ENCODE measurements at places on chromosomes 2 and 18.

- DNase-seq = no peak
Measured at GRCh38 chr2:96939415-96939814, 47.0 kb downstream of the FAM178B start.

GRCh38 chr2:162734866-162735265, 103.7 kb downstream of the KCNH7 start:
- DNase-seq = no peak

GRCh38 chr2:144859716-144860115, 339.8 kb upstream of the ZEB2 start:
- no peak for DNase-seq

- peak; percentile 35 for DNase-seq
Measured at GRCh38 chr2:49973917-49974368, 819.6 kb upstream of the FSHR start.

DNA sequence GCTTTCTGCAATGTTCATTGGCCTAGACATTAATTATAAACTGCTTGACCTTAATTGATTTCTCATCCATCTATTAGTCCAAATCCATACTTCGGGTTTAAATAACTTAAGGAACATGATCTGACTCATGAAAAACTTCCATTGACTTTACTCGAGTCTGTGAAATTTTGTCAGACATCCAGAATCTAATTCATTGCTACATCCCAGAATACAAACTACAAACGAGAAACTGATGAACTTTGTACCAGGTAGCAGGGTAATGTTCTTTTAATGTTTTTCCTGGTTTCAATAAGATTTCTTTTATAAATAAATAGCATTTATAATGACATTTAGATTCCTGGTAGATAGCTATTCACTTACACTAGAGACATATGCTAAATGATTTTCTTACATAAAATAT, 36.0 kb upstream of the IKZF2 start:
- no peak for DNase-seq

- no peak for DNase-seq
Measured at GRCh38 chr2:37449761-37450296, 105.4 kb downstream of the QPCT start.

- DNase-seq = no peak
Measured at GRCh38 chr18:75474332-75474731, 46.8 kb upstream of the SMIM21 start.

DNA sequence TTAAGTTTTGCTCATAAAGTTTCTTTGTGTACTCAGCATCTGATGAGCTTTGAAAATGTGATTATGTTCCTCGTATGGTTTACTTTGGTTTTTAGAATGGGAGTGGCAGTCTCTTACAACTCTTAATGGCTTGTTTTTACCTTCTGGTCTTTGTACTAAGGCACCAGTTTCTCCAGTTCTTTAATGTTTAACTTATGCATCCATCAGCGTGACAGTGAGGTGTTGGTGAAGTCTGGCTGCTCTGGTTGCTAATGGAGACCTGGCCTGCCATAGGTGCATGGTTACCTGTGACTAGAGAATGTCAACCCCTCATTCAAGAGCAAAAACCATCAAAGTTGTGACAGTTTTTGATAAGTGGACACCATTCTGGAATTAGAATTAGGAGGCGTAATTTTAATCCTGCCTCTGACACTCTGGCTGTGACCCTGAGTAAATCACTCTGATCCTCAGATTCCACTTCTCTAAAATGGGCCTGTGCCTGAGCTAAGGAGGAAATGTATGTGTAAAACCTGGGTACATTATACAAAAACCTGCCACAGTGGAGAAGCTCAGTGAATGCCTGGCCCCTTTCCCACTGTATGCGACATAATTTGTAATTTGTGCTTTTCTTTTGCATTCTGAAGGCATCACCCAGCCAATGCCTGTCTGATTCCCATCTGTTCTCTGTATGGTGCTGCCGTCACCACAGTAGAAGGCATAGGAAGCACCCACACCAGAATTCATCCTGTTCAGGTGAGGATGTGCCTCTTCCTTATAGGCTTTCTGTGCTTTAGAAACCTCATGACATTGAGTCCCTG, 11.2 kb downstream of the AOX1 start:
- DNase-seq = no peak

DNA sequence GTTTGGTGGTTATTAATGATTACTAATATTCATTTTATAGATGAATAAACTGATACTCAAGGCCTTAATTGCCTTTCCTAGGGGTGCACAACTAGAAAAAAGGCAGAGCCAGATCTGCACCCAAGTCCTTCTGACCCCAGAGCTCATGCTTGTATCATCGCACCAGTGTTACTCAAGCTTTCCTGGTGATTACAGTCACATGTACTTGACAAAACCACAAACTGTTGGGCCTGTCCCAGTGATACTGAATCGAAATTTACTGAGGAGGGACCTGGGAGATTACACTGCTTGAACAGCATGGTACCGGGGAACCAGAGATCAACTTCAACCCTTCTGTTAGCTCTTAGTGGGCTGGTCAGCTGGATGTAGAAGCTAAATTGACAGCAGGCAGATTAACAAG, 33.7 kb downstream of the FASTKD2 start:
- peak; percentile 24 for DNase-seq

DNA sequence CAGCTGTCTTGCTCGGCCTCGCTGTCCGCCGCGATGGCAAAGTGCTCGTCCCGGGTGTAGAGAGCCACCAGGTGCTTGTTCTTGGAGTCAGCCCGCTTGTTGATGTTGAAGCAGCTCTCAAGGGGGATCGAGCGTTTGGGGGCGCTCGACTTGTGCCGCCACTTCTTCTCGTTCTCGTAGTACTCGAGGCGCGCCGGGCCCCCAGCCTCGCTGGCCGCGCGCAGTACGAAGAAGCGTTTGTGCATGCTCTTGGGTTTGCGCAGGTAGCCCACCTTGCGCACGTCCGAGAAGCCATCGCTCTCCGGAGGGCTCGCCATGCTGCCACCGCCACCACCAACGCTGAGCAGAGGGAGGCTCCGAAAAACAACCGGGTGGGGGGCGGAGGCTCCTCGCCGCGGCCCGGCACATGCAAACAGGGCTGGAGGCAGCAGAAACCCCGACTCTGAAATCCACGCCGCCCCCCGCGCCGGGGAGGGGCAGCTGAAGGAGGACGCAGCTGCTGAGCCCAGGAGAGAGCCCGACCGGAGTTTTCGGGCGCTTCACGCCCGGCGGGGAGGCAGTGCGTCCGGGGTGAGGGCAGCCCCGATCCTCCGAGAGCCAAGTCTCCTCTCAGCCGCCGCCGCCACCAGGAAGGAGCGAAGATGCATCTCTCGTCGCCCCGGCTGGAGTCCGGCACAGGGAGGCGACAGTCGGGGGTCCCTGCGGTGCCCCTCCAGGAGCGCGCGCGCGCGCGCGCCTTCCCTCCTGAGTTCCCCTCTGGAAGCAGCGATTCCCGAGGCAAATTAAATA, 1.0 kb downstream of the IRS1 start:
- DNase-seq = no peak

- DNase-seq = peak; percentile 55
Measured at GRCh38 chr18:31685097-31686082, 1.0 kb upstream of the B4GALT6 start.

- DNase-seq = no peak
Measured at GRCh38 chr2:18831916-18832510, 242.6 kb upstream of the NT5C1B start.

- no peak for DNase-seq
Measured at GRCh38 chr2:9228781-9229469, 22.3 kb downstream of the ASAP2 start.

DNA sequence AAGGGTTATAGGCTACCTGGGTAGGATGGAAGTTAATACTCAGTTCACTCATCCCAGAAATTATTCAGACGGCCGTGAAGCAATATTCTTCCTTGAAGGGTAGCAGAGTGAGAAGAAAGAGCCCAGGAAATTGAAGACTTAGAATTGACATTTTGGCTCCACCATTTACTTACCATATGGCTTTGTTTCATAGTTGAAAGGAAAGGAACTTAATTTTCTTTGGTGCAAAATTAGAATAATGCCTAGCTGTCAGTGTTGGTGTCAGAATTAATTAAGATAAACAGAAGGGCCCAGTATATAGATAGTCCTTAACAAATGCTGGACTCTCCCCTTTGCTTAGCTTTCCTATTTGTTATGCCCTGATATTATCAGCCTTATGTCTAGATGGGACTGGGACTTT, 263.2 kb downstream of the KCNJ3 start:
- DNase-seq = no peak

- DNase-seq = no peak
Measured at GRCh38 chr2:196410008-196410407, 229.5 kb upstream of the CCDC150 start.

GRCh38 chr18:8942909-8943545, 159.5 kb upstream of the NDUFV2 start:
- no peak for DNase-seq

DNA sequence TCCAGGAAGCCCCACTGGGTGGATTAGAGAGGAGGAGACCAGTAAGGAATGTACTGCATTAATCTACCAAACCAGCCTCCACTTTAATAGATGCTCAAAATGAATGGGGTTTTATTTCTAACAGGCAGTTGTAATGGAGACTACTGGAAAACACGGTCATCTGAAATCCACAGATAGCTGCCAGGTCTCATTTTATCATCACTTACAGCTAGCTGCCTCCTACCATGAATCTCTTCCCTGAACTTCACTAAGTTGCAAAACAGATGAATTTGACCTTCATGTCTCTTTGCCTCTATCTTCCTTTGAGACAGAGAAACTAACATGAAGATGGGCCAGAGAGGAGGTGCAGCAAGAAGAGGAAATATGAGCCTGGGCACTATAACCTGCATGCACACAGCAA, 21.9 kb downstream of the ZBTB7C start:
- no peak for DNase-seq
